ENCODE measurements at places on chromosomes 11 and 22.
A peak's percentile ranks its signal among the peaks of the same experiment; 100 is the strongest.

- DNase-seq, result no peak
Observed at GRCh38 chr11:122150216-122151124, 34.5 kb upstream of the BLID start.

DNA sequence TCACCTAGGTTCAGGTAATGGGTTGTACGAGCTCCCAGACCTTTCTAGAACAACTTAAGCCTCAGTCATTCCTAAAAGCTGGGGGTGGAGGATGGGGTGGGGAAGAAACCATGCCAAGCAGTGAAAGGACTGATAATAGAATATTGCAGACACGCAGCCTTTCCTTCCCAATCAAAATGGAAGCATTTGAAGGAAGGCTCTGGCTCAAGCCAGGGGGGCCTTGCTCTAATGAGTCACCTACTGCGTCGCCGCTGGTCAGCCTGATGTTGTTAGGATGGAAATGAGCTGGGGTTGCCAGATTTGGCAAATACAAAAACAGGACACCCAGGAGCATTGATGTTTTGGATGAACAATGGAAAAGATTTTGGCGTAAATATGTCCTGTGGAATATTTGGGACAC is 6.2 kb downstream of the SYT12 start:
- DNase-seq, result no peak

GRCh38 chr22:31094021-31094551 is 13.0 kb downstream of the SMTN start:
- peak; percentile 10 for DNase-seq

DNA sequence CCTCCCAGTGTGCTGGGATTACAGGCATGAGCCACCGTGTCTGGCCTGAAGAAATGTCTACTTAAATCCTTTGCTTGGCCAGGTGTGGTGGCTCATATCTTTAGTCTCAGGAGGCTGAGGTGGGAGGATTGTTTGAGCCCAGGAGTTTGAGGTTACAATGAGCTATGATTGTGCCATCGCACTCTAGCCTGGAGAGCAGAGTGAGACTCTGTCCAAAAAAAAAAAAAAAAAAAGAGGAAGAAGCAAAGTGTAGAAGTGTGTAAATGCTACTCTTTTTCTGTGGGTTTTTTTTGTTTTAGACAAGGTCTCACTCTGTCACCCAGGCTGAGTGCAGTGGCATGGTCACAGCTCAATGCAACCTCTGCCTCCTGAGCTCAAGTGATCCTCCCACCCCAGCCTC is 6.4 kb upstream of the ATG16L2 start:
- no peak for DNase-seq

GRCh38 chr22:28815111-28815510 is 14.7 kb upstream of the XBP1 start:
- no peak for DNase-seq
